ENCODE measurements at places on chromosomes 12 and 14.

DNA sequence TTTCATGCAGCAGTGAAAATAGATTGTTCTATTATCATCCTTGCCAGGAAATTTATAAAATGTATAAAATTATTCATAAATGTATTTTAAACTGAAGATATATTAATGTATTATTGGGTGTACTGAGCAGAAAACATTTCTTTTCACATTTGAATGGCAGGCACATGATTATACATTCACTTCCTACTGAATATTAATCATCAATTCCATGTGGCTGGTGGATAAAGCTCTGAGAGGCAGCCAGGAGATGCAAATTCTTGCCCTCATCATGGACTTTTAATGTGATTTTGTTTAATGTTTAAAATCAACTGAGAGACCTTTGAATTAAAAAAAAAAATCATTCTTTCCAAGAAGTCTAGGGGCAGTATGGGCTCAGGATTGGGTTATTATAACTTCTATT, 40.8 kb downstream of the ANO6 start:
- DNase-seq: no peak

GRCh38 chr12:132620113-132620898, 1.7 kb downstream of the P2RX2 start:
- no peak for DNase-seq

DNA sequence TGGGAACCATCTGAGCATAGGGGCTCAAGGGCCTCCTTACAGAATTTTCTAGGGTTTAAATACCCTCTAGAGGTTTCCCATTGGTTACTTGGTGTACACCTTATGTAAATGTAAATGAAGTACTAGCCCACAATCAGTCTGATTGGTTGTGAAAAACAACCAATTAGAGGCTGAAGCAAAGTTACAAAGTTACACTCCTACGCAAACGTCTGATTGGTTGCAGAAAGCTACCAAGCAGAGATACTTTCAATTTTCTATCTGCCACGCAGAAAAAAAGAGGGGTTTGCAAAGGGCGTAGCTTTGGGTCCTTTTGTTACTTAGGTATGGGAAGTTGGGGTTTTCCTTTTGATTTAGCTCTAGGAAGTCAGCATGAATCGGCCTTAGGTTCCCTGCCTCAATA, 1.8 kb upstream of the TMEM19 start:
- no peak for DNase-seq

GRCh38 chr14:67821121-67821520, 1.5 kb downstream of the RAD51B start:
- no peak for DNase-seq

- peak; percentile 65 for DNase-seq
Observed at GRCh38 chr14:21106498-21107282, 5.8 kb downstream of the TMEM253 start.

- DNase-seq: no peak
Observed at GRCh38 chr14:77125281-77125801, 16.2 kb downstream of the ZDHHC22 start.

- no peak for DNase-seq
Observed at GRCh38 chr14:103897075-103897947, 30.9 kb upstream of the TDRD9 start.

- no peak for DNase-seq
Observed at GRCh38 chr12:18629916-18630315, 107.9 kb downstream of the PLCZ1 start.

GRCh38 chr14:94476023-94476422, at the start of gene SERPINA9:
Gene SERPINA9 (minus strand): TSS chr14:94476197. CDS start chr14:94469840, 6,357 bp downstream.
- no peak for DNase-seq

- no peak for DNase-seq
Observed at GRCh38 chr12:92183575-92183974, 37.9 kb upstream of the BTG1 start.

DNA sequence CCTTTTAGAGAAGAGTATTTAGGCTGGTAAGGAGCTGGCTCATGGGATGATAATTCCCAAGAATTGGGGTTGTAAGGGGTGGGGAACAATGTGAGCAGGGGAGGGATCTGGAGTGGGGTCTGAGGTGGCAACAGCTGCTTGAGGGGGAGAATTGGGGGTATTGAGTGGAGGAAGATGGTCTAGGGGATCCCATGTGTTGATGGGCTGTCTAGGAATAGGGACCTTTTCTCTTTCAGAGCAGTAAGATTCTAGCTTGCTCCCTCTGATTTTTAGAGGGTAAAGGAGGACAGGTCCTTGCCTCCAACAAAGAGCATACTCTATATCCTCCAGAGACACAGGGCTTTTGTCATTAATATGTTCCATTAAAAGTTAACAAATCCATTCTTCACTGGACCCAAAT, 22.4 kb downstream of the CLEC2A start:
- DNase-seq: no peak

DNA sequence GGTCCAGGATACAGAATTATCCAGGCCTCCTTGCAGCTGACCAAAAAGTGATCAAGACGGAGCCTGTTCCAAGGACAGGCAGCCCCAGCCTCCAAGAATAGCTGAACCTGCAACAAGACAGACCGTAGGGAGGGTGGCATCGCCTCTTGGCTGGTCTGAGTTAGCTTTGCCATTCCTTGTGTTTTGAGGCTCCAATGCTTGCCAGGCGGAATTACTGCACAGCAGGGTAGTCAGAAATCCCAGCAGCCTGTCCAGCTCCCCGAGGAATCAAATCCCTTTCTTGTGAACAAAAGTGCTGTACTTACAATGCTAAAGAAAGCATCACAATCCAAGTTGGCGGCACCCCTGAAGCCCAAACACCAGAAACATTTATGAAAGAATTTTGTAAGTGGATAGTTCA, 246.9 kb downstream of the TMEM132C start:
- DNase-seq: no peak

All from stimulated activated CD4-positive, alpha-beta T cell treated with anti-CD3 and anti-CD28 coated beads, Interleukin-12 subunit alpha, Interleukin-12 subunit beta, amount 100 ng/mL, for 48 hours (primary cell).